ENCODE measurements at places on chromosomes 11 and 22.

DNA sequence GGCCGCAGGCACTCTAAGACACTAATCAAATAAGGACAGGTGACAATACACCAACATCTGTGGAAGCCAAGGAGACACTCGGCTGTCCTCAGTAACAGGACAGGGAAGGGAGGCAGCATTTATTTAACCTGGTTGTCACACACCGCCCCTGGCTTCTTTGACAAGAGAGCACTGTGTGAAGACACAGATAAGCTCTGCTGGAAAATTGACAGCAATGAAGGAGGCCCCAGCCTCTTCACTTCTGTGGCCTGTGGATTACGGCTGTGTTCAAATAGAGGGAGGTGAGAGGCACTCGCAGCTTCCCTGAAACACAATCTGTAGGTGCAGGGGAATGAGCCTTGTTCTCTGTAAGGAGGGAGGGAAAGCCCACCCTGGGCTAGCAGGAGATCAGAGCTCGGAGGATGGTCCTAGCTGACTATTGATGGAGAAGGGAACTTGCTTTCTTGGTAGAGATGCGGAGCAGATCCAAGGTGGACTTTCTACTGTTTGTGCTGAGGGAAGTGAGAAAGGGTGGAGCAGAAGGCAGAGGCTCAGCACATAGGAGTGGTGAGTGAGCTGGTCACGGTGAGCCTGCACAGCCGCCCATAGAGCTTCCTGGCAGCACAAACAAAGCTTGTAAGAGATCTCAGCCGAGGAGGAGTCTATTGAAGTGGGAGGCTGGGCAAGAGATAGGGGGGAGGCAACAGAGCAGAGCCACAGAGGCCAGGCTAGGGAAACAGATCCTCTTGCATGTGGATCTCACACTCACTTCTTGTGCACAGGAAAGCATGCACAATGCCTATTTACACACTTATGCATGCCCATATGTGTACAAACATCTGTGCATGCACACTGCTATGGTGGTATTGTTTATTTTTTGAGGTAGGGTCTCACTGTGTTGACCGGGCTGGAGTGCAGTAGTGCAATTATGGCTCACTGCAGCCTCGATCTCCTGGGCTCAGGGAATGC, 114.6 kb upstream of the THY1 start:
- no peak for DNase-seq

DNA sequence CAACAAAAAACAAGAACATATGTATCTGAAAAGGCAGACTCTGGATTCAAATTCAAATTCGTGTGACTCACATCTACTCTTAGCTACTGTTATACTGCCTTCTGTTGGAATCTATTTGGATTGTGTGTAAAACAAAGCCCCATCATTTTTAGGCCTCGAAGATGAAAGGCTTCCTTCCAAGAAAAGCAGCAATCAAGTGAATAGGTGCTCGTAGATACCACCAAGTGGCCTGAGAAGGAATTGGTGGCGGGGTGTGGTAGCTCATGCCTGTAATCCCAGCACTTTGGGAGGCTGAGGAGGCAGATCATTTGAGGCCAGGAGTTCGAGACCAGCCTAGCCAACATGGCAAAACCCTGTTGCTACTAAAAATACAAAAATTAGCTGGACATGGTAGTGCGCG, 4.2 kb downstream of the GRAMD1B start:
- DNase-seq = no peak

- no peak for DNase-seq
Observed at GRCh38 chr11:72091292-72091691, 10.6 kb downstream of the LRRC51 start.

GRCh38 chr11:119625206-119625978, 103.6 kb downstream of the NECTIN1 start:
- DNase-seq = no peak

DNA sequence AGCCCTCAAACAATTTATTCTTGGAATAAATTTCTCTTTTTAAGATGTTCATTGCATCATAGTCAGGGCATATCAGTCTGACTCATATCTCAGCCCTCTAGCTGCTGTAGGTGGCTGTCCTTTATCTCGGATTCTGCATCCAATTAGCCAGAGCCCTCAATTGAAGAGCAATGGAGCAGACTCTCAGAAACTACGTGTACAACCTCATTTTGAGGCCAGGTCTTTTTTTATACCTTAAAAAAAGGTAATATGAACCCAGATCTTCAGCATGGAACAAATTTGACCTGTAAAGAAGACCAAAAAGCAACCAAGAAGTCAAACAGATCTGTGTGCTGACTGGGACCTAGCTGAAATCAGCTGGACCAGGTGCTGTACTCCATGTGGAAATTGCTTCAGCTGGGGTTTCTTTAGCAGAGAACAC, 8.7 kb downstream of the OR52A5 start:
- no peak for DNase-seq

DNA sequence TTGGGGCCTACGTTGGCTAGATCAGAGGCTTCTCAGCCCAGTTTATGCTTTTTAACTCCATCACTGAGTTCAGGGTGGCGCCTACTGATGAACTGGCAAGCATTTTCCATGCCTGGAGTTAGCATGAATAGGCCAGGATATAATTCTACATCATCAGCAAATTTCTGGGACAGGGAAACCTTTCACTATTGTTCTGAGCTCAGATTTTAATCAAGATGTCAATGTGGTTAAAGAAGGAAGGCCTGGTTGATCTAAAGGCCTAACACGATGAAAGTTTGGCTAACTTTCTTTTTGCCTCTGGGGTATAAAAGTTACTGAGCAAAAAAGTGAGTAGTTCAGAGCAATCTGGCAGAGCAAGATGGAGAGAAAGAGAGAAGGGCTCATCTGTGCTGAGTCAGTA, 21.7 kb upstream of the IFITM3 start:
- DNase-seq = no peak

DNA sequence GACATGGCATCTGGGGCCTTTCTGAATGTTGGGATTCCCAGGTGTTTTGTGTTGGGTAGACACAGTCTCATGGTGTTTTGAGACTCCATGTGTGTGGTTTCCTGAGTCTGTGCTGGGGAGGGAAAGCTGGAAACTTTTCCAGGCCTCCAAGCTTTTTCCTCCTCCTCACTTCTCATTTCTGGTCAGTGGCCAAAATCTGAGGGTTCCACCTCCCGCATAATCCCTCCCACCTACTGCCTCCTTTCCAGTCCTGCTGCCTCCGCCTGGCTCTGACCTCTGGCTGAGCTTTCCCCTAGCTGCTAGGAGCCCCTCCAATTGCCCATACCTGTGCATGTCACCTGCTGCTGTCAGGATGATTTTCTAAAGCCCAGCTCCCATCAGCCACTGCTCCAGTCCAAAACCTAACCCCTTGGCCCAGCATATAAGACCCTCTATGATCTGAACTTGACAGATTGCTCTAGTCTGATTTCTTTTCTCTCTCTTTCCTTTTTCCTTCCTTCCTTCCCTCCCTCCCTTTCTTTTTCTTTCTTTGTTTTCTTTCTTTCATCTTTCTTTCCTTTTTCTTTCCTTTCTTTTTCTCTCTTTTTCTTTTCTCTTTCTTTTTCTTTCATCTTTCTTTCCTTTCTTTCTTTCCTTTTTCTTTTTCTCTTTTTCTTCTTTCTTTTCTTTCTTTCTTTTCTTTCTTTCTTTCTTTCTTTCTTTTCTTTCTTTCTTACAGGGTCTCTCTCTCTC, 51.4 kb upstream of the NECTIN1 start:
- no peak for DNase-seq

DNA sequence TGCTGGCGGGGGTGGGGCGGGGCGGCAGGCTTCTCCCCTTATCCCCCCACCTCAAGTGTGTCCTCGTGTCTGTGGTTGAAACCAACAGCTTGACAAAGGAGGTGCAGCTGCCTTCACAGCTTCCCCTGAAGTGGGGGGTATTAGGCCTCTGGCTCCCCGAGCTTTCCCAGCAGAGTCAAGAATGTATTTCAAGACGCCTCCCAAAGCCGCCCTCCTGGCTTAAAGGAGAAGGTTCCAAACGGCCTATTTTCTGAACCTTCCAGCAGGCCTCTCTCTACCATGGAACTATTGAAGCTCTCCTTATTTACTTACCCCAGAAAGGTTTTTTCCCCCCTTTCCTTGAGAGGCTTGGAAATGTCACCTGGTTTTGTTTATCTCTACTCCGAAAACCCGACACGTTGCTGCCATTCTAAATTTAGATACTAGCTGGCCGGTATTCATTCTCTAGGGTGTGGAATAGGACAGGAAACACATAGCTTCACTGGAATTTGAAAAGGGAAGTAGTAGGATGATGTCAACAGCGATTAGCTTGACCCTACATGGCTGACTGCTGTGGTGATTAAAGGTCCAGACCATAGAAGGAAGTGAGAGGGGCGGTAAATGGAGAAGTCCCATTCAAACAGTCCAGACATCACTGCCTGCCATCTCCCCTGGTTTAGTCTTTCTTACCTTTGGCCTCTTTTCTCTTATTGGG, 671 bp upstream of the PICALM start:
- peak; percentile 88 for DNase-seq

- DNase-seq = no peak
Observed at GRCh38 chr11:71443736-71444445, 4.3 kb downstream of the DHCR7 start.

DNA sequence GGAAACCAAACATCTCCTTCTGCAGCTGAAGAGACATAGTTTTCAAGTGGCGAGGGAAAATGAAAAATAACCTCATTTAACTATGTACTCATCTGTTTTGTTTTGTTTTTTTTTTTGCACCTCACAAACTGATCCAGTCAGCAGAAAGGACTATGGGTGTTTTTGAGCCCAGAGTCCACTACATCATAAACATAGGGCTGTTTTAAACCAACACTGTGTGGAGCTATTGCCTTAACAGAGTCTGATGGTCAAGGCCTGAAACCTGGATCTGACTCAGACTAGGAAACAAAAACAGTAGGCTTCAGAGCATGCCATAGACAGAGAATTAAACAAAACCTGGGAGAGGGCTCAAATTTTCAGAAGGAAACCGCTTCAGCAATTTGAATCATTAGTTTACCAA, 99.3 kb upstream of the FSHB start:
- no peak for DNase-seq

DNA sequence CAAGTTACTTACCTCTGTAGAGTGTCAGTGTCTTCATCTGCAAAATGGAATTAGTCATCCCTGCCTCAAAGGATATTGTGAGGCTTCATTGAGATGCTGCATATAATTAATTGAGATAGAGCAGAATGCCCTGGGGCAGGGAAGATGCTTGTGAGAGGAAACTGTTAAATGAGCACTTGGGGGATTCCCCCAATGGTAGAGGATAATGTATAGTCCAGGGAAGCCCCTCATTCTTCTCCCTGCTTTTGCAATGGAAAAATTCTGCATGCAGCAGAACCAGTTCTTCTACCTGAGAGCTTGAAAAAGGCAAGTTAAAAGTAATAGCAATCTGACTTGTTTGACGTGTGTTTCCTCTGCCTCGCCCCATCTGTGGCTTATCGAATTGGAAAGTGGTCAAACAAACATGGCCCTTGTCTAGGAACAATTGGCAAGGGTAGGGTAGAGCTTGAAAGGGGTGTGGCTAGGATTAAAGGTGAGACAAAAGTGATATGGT, 90.9 kb downstream of the NAV2 start:
- DNase-seq = no peak

DNA sequence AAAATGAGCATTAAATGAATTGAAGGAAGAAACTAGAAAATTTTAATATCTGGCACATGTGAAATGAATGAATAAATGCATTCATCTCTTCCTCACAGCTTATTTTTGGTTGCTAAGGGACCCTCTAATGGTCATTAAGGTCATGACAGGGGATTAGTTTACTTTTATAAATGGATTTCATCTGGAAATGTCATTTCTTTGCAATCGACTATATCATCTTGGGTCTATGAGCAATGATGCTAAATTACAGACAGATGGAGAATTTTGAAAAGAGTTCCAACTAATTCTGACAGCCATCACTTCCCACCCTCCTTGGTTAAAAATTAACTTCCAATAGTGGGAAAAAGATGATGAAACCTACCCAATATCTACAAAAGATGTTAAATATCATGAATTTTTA, 98.0 kb downstream of the KIF18A start:
- no peak for DNase-seq
